B cell (primary cell): ENCODE measurements at places on chromosomes 2 and 18. TPM values are rescaled to one million over a fixed set of nuclear protein-coding genes. Genes with fewer than 3 reads are reported as not detected.

The SPEG gene
- total RNA-seq, result 0.10 and 0.74 TPM in 2 replicates

The PRR30 gene
- not detected in 2 replicates for total RNA-seq

The REG1A gene
- total RNA-seq, result not detected in 2 replicates

GRCh38 chr18:10286580-10287150 lies 167.8 kb upstream of the APCDD1 start:
- H3K36me3 ChIP-seq, result no peaks in the 10 kb centered on the region
- no peaks in the 10 kb centered on the region for H3K27me3 ChIP-seq
- no peak for DNase-seq
- no peak overlapping the region for H3K27ac ChIP-seq
- H3K4me3 ChIP-seq, result no peak overlapping the region

DNA sequence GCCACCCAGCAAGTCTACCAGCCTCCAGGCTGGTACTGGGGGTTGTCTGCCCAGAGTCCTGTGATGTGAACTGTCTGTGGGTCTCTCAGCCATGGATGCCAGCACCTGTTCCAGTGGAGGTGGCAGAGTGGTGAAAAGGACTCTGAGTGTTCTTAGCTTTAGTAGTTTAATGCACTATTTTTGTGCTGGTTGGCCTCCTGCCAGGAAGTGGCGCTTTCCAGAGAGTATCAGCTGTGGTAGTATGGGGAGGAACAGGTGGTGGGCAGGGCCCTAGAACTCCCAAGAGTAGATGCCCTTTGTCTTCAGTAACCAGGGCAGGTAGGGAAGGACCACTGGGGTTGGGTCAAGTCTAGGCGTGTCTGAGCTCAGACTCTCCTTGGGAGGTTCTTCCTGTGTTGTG lies 356.7 kb downstream of the STK39 start:
- H3K4me3 ChIP-seq, result no peak overlapping the region
- H3K4me1 ChIP-seq, result no peaks in the 10 kb centered on the region
- no peaks in the 10 kb centered on the region for H3K27me3 ChIP-seq
- no peak for DNase-seq
- no peaks in the 10 kb centered on the region for H3K36me3 ChIP-seq

DNA sequence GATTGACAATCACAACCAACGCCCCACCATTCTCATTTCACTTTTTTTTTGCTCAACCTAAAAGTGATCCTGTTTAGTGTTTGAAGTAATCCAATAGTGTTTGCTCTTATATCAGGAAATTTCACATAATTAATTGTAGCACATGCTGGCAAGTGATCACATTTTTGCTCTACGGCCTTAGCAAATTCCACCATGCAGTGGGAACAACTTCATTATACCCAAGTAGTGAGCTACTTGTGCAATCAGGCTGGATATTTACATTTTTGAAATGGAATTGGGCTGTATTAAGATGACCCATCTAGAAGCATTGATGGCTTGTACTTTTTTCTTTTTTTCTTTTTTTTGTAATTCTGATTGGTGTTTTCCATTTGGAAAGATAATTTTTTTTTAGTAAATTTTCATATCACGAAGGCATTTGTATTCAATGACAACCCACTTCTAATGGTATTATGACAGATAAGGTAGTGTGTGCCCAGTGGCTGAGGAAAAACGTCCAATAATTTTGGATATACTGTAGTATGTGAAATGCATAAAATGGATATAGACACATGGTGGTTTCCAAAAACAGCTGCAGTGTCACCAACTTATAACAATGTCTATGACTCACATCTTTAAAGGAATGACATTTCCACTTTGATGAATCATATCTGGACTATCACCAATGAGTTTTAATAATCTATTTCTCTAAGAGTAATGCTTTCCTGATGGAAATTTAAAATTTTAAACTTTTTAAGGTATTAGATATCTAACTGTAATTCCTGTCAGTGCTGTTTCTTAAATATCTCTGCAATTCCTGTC lies 130.6 kb downstream of the COL6A3 start:
- H3K4me1 ChIP-seq, result no peaks in the 10 kb centered on the region
- DNase-seq, result no peak
- H3K36me3 ChIP-seq, result no peaks in the 10 kb centered on the region
- no peak overlapping the region for H3K27ac ChIP-seq

DNA sequence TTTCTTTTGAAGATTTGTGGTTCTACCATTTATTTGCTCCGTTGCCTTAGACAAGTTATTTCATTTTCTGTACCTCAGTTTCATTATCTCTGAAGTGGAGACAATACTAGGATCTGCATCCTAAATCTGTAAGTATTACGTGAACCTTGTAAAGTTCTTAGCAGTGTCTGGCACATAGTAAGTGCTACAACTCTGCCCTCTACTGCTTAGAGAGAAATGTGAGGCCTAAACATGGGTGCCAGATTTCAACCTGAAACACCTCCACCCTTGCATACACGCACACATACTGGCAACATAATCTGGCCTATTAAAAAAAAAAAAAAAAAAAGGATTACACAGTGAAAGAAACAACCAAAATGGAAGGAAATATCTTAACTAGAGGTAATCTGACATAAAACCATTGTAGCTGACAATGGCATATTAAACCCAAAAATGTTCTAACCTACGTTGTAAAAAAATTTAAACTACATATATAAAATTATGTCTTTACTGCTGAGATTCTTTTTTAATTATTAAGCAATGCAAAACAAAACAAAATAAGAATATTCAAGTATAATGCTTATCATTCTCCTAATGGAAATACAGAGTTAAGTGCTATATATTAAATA lies 132.6 kb downstream of the MAP2 start:
- H3K27me3 ChIP-seq, result no peaks in the 10 kb centered on the region
- no peak overlapping the region for H3K27ac ChIP-seq
- no peak overlapping the region for H3K4me3 ChIP-seq
- no peaks in the 10 kb centered on the region for H3K36me3 ChIP-seq

The HOXD12 gene
- total RNA-seq, result not detected in 2 replicates

- no peaks in the 10 kb centered on the region for H3K27me3 ChIP-seq
- H3K4me3 ChIP-seq, result no peak overlapping the region
- no peak for DNase-seq
- no peaks in the 10 kb centered on the region for H3K4me1 ChIP-seq
- no peak overlapping the region for H3K27ac ChIP-seq
These were observed 1583.4 kb upstream of the PIK3C3 start for GRCh38 chr18:40371673-40372072.

The CYP1B1 gene
- total RNA-seq, result 0.89 and 1.2 TPM in 2 replicates

DNA sequence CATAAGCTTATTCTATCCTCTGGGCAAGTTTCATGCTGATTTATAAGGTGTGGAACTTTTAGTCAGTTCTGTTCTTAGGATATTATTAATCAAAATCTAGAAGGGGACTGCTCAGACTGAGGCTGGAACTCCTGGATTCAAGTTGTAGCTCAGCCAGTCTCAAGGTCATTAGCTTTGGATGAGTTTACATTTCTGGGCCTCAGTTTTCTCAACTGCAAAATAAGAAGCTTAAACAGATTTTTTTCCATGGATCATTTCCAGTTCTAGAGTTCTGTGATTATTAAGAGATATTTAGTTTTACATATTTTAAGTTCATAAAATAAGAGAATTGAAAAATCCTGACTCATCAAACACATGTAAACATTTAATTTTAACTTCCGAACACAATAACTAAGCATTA lies 442.5 kb upstream of the PKDCC start:
- H3K27ac ChIP-seq, result no peak overlapping the region
- no peak for DNase-seq
- H3K4me3 ChIP-seq, result no peak overlapping the region
- no peaks in the 10 kb centered on the region for H3K36me3 ChIP-seq
- H3K27me3 ChIP-seq, result no peaks in the 10 kb centered on the region
- no peaks in the 10 kb centered on the region for H3K4me1 ChIP-seq

DNA sequence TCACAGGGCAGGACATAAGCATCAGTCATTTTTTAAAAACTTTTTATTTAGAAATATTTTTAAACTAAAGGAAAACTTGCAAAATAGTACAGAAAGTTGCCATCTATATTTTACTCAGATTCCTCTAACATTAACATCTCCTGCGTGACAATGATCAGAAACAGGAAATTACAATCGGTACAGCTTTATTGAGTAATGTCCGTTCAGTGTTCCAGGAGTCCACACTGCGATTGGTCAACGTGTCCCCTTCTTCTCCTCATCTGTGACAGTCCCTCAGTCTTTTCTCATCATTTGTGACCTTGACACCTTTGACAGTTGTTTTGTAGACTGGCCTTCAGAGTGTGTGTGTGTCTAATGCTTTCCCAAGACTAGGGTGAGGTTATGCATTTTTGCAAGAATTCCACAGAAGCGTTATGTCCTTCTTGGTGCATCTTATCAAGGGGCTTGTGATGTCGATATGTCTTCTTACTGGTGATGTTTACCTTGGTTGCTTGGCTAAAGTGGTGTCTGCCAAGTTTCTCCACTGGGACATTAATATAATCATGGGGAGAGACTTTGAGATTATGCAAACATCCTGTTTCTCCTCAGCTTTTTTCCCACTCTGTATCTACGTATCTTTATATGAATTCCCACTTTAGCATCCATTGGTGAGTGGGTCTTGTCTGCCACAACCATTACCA lies 21.4 kb upstream of the TMEM177 start:
- DNase-seq, result no peak
- no peaks in the 10 kb centered on the region for H3K27me3 ChIP-seq
- H3K4me1 ChIP-seq, result no peaks in the 10 kb centered on the region
- no peaks in the 10 kb centered on the region for H3K36me3 ChIP-seq

DNA sequence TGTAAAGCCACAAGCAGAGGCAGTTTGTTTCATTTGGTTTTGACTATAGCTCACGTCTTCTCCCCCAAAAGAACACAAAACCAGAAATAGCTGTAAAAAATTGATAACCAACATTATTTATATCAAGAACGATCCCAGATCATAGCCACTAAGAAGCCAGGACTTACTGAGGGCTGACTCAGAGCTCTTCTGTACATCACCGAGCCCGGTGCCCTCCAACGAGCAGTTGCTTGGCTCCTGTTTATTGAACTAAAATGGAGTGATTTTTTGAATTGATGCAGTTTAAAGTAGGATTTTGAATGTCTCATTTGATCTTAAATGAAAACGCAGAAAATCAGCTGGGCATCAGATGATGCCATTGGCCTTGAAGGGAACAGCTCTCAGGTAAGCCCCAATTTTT lies 343.3 kb downstream of the INSIG2 start:
- no peak for DNase-seq
- H3K4me1 ChIP-seq, result no peaks in the 10 kb centered on the region
- no peak overlapping the region for H3K27ac ChIP-seq
- no peak overlapping the region for H3K4me3 ChIP-seq
- H3K27me3 ChIP-seq, result no peaks in the 10 kb centered on the region
